ENCODE measurements at places on chromosomes 3 and 15.

- DNase-seq = no peak
These were observed 271.2 kb upstream of the DPPA4 start for GRCh38 chr3:109608574-109608973.

DNA sequence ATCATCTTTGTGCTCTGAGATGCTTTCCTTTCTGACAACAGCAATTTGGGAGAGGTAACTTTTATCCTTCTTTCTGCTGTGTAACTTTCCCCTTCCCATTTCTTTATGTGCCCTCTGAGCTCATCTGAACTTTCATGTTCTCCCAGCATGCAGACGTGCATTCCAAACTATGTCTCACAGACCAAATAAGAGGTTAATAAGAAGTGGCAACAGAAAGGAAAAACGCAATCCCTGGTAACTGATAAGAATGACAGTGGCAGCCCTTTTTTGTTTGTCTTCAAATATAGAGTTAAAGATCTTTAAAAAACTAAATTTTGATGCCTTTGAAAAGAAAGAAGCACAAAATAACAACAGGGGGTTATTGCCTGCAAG lies 533.4 kb downstream of the FOXP1 start:
- no peak for DNase-seq

DNA sequence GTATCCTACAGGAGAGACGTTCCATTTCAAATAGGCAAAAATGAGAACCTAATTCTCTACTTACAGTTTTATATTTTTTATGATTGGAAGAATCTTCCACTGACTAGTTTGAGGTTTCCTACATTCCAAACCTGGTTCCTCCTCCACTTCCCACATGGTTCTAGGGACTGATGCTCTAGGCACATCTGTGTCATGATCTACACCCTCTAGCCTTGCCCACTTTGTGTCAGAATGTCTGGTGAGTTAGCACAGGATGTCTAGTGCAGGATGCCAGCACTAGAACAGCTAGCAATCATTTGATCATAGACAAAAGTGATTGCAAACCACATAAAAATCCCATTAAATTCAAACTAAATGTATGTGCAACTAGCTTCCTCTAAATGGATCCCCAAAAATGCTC lies 26.7 kb upstream of the FILIP1L start:
- DNase-seq = no peak

GRCh38 chr3:52298149-52299098 lies 10.8 kb downstream of the GLYCTK start:
- no peak for DNase-seq

DNA sequence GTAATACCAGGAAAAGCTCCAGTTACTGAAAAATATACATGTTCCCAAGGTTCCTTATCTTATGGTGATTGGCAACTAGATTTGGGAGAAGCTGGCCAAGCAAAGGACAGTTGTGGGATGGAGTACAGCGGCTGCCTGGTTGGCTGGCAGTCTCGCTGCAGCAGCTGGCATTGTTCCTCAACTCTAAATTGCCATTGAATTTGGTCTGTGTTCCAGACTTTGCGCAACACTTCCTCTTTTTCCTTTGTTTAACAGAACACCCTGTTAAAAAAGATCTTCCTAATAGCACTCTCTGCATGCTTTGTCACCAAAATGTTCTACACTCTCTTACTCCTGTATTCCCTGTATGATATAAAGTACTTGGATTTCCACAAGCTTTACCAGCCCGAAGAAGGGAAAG lies 420.6 kb upstream of the RBMS3 start:
- no peak for DNase-seq

GRCh38 chr15:25250011-25250596 lies 188.7 kb downstream of the UBE3A start:
- DNase-seq = no peak

- no peak for DNase-seq
These were observed 75.8 kb downstream of the CPN2 start for GRCh38 chr3:194275291-194275690.

DNA sequence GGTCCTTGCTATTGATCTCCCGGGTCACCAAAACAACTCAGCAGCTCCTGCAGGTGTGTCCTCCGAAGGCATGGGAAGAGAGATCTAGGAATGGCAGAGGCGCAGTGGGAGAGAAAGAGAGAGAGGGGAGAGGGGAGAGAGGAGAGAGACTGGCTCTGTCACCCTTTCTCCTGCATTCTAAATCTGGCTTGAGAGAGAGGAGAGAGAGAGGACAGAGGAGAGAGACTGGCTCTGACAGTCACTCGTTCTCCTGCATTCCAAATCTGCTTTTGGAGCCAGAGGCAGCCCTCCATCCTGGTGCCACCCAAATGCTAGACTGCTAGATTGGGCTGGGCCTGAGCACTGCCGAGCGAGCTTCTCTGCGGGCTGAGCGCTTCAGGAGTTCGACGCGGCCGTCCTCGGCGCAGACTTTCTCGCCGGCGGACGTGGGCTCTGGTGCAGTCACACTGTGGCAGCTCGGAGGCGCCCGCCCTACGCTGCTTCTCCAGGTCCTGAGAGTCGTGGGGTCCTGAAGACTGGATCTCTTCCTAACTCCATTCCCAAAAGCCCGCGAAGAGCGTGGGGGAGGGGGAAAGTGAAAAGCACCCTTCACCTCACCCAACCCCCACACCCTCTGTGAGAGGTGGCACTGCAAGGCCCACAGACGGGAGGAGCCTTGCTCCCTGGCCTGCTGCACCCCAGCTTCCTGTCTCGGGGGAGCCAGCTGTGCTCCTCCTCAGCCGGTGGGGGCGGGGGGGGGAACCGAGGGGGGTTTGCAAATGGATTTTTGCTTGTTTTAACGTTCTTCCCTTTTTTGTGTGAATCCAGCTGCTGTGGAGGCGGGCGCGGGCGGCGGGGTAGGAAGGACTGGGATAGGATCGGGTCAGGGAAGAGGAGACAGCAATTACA lies 222.3 kb downstream of the MEIS2 start:
- no peak for DNase-seq

GRCh38 chr3:184543843-184544512 lies 17.6 kb upstream of the EPHB3 start:
- DNase-seq = peak; percentile 45

- no peak for DNase-seq
These were observed 37.6 kb downstream of the TMCC1 start for GRCh38 chr3:129855832-129856419.

GRCh38 chr3:175940881-175941280 lies 1081.7 kb downstream of the NAALADL2 start:
- DNase-seq = no peak

GRCh38 chr3:139756529-139757103 lies 78.8 kb upstream of the NMNAT3 start:
- DNase-seq = no peak

DNA sequence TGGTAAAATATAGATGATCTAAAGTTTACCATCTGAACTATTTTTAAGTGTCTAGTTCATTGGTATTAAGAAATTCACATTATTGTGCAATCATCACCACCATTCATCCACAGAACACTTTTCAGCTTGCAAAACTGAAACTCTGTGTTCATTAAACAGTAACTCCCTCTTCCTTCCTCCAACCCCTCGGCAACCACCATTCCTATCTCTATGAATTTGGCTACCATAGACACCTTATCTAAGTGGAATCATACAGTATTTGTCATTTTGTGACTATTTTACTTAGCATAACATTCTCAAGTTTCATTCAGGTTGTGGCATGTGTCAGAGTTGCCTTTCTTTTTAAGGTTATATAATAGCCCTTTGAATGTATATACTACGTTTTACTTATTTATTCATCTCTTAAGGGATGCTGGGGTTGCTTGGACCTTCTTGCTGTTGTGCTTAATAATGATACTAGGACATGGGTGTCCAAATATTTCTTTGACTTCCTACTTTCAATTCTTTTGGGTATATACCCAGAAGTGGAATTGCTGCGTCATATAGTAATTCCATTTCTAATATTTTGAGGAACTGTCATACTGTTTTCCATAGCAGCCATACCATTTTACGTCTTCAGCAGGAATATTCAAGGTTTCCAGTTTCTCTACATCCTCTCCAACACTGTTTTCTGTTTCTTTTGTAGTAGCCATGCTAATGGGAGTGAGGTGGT lies 20.9 kb downstream of the KAT2B start:
- DNase-seq = no peak

DNA sequence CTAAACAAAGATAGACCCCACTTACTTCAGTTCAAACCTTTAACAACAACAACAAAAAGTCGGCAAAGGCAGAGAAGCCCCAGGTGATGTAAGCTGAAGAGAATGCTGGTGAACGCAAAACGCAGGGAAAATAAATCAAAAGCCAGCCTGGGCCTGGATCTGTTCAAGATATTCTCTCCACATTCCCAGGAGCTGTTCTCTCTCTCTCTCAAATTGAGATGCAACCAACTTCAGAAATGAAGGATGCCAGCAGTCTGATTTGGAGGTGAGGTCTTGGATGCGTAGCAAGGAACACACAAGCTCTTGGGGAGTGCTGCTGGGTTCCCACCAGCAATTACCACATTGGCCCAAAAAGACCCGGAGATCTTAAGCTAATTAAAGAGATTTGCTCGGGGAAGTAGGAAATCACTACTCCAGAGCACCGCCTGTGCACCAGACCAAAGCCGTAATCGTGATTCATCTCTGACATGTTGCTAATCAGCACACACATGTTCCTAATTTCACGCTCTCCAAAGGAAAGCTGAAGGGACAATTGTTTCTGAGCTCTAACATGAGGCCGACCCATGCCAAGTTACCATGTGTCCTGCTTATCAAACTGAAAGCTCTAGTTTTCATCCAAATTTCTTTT lies 37.1 kb downstream of the IL17RD start:
- DNase-seq = no peak

- no peak for DNase-seq
These were observed 38.4 kb downstream of the PCOLCE2 start for GRCh38 chr3:142850395-142851023.

DNA sequence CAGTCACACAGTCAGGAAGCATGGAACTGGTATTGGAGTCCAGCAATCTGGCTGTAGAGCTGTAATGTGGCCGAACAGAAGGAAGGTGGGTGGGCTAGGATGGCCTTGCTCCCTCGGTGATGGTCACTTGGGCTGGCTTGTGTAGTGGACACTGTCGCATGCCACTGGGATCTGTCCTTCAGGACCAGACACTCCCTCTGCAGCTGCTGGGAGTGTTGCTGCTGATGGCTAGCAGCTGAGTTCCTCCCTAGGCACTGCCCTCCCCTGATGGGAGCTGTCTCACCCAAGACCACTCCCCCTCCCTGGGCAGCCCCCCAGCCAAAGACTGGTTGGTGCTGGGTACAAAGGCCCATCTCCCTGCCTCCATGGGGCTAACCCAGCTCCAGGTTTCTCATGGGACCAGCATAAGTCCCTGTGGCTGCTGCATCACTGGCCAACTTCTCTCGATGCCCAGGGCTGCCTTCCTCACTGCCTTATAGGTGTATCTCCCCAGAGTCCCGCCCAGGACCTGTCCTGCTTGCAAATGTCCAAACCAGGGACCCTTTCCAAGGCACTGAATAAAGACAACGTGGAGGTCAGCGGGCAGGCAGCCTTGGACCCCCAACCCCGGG lies 48.4 kb downstream of the WNT7A start:
- DNase-seq = no peak

- DNase-seq = no peak
These were observed 68.6 kb downstream of the EXOG start for GRCh38 chr3:38564631-38565338.

DNA sequence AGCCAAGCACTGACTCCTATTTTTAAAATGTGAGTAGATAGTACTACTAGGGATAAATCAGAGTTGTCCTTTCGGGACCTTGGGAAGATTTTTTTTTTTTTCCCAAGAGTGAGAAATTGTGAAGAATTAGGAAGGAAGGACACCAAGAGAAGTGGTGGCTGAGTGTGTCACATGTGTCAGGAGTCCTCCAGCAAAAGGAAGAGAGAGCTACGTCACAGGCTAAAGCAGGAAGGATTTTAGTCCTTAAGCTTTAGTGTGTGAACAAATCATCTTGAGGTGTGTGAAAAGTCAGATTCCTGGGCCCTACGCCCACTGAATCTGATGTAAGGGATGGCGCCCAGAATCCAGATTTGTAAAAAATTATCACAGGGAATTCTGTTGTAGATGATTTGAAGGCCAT lies 172.7 kb downstream of the SERPINI1 start:
- no peak for DNase-seq

DNA sequence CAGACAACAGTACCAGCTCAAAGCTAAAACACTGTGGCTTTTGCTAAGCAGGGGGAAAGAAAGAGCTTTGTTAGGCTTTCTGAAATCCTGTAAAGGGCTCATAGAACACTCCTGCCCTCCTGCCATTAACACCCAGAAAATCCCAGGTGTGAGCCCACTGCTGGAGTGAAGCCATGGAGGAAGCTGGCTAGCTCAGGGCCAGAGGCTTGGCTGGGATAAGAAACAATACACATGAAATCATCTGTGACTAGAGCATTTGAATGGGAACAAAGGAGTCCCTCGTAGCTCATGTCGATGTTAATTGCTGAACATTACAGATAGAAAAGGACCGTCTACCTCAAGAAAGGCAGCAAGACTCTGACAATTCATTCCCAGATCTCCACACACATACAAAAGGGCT lies 23.5 kb downstream of the RUVBL1 start:
- DNase-seq = no peak

DNA sequence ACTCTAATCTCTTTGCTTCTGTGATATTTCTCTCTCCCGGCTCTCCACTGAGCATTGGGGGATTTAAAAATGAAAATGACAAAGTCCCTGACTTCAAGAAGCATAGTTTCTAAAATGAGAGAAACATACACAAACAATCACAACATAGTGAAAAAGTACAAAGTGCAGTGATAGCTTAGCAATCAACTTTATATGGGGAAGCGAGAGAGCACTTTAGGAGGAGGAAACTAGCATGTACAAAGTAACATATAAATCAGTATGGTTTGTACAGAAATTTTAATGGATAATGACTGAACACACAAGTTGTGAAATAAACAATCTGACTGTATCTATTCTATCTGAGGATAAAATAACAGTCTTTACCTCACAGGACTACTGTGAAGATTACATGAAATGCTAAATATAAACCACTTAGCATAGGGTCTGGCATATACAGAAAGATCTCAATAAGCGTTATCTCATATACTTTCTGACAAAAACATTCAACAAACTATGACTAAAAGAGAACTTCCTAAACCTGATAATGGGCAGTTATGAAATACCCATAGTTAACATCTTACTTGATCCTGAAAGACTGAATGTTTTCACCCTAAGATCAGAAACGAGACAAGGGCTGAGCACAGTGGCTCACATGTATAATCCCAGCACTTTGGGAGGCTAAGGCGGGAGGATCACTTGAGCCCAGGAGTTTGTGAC lies 61.2 kb downstream of the PEAK1 start:
- DNase-seq = no peak

GRCh38 chr3:125916376-125916978 lies 52.5 kb upstream of the ROPN1B start:
- DNase-seq = no peak

DNA sequence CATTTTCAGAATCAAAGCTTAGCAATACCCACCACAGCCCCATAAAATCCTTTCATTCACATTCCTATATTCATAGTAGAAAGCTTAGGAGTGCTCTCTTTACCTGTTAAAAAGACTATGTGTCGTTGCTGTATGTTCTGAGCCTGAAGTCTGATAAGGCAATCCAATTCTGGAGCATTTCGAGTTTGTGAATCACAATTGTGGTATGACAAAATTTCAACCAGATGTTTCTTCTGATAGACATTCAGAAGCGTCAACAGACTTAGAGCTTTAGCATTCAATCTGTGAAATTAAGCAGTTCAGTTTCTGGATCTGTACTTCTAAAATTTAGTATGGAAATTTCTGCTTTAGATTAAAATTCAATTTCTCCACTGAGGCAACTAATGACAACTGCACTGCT lies 58.3 kb downstream of the TASOR start:
- DNase-seq = no peak
